ENCODE measurements at places on chromosomes 12 and 14.
A peak's percentile ranks its signal among the peaks of the same experiment; 100 is the strongest.

GRCh38 chr14:67975470-67975869 is 155.9 kb downstream of the RAD51B start:
- DNase-seq, result no peak

- peak; percentile 93 for DNase-seq
These were observed 2.2 kb downstream of the DACT1 start for GRCh38 chr14:58639842-58640484.

DNA sequence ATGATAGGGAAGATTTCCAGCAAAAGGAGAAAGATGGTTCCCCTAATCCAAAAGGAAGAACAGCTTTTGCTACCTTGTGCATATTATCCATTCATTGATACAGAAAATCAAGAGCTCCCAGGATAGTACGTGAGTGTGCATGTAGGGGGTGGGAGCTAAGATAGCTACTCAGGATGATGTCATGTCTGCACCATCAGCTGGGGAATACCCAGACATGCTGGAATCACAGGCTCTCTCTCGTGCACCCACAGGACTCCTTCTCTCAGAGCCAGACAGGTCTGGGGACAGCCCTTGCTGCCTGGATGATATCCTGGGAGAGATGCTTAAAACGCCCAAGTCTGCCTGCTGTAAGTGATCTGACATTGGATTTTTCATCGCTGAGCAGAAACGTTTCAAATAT is 38.9 kb downstream of the FOXN3 start:
- DNase-seq, result peak; percentile 68

DNA sequence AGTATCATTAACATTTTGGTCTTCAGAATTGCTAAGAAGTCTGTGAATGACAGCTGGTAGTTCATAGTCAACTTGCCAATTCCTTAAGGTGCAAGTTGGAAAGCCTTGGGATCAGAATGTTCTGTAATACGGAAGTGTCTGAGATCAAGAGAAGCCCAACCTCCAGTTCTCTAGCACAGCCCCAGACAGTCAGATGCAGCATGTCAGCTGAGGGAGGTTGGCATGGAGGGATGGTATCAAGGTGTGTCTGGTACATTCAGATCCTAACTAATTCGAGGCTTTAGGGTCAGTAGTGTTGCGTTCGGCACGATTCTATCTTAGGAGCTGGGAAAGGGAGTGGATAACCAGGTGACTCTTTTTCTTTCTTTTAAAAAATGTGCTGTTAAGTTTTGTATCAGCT is 38.3 kb downstream of the FNTB start:
- DNase-seq, result no peak

DNA sequence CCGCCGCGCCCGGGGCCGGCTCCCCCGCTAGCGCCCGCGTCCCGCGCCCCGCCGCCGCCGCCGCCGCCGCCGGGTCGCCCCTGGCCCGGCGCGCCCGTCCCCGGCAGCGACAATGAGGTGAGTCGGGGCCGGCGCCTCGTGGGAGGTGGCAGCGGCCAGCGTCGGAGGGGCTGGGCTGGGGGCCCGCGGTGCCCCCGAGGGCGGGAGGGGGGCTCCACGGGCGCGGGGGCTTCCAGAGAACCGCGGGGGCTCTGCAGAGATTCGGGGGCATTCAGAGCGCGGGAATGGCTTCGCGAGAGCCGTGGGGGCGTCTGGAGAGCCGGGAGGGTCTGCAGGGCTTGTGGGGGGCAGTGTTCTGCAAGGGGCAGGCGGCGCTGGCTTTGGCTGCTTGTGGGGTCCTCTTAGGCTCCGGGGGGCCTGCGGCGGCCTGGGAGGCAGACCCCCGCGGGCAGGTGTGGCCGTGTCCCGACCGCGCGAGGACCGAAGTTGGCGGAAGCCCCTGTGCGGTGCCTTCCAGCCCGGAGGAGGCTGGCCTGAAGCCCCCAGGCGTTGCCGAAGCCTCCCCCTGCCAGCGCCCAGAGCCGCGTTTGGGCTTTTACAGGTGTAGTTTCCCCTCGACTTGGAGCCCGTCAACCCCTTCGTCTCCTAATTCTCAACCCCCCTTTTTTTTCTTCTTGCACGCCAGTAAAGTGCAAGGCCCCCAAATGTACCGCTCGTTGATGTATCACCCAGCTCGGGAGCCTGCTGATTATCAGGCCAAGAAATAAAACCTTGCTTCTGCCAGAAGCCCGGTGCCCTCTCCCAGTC is 93.1 kb upstream of the EVL start:
- no peak for DNase-seq

DNA sequence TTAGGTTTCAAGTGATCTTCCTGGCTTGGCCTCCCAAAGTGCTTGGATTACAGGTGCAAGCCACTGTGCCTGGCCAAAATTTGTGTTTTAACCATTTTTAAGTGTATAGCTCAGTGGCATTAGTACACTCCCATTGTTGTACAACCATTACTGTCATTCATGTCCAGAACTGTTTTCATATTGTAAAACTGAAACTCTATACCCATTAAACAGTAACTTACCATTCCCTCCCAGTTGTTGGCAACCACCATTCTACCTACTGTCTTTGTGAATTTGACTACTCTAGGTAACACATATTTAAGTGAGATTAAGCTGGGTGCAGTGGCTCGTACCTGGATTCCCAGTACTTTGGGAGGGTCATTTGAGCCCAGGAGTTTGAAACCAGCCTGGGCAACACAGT is 67.3 kb upstream of the KCNH3 start:
- DNase-seq, result no peak

- peak; percentile 42 for DNase-seq
These were observed 202.6 kb upstream of the AVPR1A start for GRCh38 chr12:63353559-63353958.

GRCh38 chr12:110371408-110372055 is 32.0 kb downstream of the ANAPC7 start:
- DNase-seq, result no peak

DNA sequence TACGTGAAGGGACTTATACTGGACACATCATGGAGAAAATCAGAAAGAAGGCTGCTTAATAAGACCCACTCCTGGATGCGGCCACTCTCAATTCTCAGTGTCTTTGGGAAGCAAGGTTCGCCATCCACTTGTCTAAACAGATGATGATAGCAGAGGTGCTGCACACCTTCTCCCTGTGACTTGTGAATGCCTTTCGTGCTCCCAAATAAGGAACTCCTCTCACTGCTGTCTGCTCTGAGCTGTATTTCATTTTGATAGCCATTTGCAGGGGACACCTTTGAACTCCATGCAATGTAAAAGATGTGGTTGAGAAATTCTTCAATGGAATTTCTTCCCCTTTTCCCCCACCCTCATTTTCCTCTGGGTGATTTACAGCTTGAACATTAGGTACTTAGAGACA is 11.6 kb downstream of the RMST start:
- DNase-seq, result no peak

DNA sequence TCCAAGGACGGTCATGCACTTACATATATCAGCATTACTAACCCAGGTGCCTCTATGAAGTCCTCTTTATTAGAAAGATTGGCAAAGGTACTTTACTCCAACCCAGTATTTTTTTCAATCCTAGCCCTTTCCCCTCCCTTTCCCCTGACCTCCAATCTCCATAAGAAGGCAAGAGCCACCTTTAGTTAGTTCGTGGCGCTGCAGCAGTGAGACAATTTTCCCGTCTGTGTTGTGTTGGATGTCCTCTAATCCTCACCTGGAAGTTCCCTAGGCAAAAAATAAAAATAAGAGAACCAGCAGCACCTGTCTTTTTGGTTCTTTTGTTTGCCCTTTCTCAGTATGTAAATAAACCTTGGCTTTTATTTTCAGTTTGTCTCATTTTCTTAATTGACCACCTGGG is 439.6 kb upstream of the LRFN5 start:
- DNase-seq, result no peak

DNA sequence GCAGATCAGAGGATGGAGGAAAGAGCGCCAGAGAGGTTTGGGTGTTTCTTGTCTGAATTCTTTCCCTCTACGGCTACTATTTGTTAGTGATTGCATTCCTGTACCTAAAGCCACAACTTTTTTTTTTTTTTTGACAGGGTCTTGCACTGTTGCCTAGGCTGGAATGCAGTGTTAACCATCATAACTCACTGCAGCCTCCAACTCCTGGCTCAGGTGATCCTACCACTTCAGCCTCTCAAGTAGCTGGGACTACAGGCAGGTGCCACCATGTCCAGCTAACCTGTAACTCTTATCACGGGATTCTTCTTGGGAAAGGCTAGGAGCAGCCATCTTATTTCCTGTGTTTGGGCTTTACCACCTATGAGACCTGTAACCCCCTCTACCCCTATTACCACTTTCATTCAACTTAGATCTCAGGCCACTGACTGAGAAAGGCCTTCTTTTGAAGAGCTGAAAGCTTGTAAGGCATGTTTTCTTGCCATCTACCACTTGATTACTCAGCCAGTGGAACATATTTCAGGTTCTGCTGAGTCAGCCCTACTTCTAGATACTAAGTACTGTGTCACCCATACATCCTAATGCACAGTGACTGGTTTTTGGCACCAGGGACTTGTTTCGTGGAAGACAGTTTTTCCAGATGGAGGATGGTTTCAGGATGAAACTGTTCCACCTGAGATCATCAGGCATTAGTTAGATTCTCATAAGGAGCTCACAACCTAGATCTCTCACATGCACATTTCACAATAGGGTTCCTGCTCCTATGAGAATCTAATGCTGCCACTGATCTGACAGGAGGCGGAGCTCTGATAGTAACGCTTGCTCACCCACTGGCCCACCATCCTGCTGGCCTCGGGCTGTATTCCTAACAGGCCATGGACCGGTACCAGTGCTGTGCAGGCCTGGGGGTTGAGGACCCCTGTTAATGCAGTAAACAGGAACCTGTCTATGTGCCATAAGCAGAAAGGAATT is 6.9 kb downstream of the VEZT start:
- peak; percentile 87 for DNase-seq

DNA sequence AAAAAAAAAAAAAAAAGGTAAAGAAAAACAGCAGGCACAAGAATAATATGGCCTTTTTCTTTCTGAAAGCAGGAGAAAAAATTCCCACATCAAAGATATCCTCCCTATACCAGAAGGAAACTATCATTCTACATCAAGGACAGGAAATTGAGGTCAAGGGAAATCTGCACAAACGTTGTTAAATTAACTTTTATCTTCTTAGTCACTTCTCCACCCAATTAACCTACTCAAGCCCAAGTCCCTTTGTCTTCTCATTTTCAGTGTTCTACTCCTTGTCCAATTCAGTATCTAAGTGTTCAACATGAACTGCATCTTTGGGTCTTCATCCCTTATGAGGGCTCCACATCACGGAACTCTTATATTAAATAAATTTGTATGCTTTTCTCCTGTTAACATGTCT is 15.7 kb downstream of the NDUFA12 start:
- no peak for DNase-seq

- DNase-seq, result no peak
These were observed 16.1 kb downstream of the ASCL1 start for GRCh38 chr12:102973583-102973982.

Data from fibroblast of skin of right biceps (primary cell).